ENCODE measurements at places on chromosomes 1 and 21.

DNA sequence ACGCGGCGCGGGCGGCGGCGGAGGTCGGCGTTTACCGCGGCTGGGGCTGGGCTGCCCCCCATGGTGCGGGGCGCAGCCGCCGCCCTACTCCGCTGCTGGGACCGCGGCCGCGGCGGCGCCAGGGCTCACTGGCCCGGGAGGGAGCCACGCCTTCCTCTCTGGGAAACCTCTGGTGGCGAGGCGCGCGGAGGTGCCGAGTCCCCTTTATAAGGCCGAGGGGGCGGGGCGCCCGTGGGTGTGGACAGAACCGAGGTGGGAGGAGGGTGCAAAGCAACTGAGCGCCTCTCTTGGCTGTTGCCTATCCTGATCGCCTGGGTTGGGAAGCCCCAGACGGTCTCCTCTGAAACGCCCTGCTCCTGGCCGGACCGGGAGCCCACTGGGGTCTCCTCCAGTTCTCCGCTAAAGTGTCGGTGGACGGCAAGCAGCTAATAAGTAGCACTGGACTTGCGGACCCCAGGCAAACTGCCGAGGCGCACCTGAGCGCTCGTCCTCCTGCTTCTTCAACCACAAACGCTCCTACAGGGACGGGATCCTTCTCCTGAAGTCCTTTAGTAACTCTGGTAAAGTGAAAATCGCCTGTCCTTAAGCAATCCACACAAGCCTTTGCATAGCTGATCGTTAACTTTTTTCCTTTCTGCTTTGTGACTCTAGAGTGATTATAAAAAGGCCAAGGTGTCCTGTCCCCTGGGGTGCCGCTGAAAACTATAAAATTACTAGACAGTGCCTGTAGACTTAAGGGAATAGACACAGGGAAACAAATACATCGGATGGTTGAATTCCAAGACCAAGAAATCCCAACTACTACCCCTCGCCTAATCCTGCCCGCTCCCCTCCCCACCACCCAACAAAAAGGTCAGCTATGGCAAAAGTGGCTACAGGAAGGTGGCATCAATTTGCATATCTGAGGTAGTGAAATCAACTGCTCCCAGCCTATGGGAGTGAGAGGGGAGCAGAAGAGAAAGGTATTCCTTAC, at the start of gene PTGER3:
TSS of gene PTGER3 (minus strand) at position 182 of the 973 bp plus-strand sequence. CDS start 239 bp downstream, outside the sequence.
- DNase-seq: no peak

- DNase-seq: no peak
Observed at GRCh38 chr1:66598670-66599069, 64.7 kb downstream of the SGIP1 start.

GRCh38 chr1:186149591-186149990, 225.5 kb downstream of the TPR start:
- no peak for DNase-seq

DNA sequence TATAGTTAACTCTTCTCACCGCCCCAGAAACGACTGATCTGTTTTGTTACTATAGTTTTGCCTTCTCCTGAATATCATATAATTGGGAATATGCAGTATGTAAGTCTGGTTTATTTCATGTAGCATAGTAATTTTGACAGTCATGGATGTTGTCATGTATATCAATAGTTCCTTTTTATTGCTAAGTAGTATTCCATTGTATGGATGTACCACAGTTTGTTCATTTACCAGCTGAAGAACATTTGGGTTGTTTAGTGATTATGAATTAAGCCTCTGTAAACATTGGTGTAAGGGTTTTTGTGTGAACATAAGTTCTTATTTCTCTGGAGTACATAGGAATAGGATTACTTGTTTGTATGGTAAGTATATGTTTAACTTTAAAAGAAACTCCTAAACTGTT, 55.5 kb downstream of the ACTL8 start:
- no peak for DNase-seq

GRCh38 chr1:100152271-100152670, 19.3 kb downstream of the TRMT13 start:
- DNase-seq: no peak

DNA sequence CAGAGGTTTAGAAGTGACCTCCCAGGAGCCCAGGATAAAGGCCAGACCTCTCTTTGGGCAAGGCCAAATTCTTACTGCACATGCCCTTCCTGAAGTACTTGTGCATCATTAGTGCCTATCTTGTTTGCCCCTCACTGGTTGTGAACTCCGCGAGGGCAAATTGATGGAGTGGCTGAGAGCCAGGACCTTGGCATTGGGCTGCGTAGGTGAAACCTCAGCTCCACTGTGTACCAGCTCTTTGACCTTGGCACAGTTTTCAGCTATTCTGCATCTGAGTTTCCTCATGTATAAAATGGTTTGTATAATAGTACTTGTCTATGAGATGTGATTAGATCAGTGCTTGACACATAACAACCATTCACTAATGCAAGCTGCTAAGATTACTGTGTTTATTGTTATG, 11.5 kb downstream of the OTUD3 start:
- DNase-seq: no peak

- no peak for DNase-seq
Observed at GRCh38 chr1:20983297-20983889, 193.3 kb downstream of the EIF4G3 start.

Data from GOT3 (cell line).